ENCODE measurements at places on chromosomes 3 and 15.

DNA sequence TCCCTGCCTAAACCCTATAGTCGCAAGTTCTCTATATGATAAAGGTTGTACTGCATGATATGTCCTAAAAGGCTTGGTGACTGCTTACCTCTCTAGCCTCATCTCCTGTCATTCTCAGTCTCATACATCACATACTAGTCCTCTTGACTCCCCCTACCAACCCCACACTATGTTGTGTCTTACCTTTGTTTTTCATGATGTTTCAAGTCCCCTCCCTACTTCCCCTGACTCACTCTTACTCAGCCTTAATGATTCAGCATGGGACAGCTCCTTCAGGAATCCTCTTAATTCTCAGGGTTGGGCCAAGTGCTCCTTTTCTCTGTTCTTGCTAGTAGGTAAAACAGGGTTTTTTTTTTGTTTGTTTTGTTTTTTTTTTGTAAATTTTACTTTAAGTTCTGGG, 49.6 kb downstream of the SLMAP start:
- DNase-seq, result no peak

- no peak for DNase-seq
Observed at GRCh38 chr3:22887664-22888291, 315.3 kb upstream of the UBE2E2 start.

- no peak for DNase-seq
Observed at GRCh38 chr3:14880447-14881106, 61.8 kb downstream of the FGD5 start.

GRCh38 chr3:147900851-147901250, 491.7 kb downstream of the ZIC1 start:
- DNase-seq, result no peak

GRCh38 chr15:62550106-62550505, 385.0 kb upstream of the C2CD4B start:
- DNase-seq, result no peak

GRCh38 chr15:62491642-62492041, 326.6 kb upstream of the C2CD4B start:
- no peak for DNase-seq
